Thymus (tissue), 14 donors: ENCODE measurements at places on chromosomes 12 and 14.

DNA sequence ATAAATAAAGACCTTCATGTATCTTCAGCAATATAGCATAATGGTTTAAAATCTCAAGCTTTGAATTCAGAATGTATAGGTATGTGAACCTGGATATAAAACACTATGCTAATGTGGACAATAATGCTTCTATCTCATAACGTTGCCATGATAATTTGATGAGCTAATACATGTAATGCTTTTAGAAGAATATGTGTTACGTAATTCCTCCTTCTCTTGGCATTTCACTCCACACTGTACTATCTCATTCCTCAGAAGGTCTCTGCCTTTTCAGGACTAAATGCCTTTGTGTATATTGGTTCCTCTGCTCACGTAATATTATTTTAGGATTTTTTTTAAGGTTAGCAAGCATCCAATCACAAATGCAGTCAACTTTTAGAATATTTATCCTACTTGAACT lies 86.5 kb downstream of the FOXA1 start:
- no peak for DNase-seq

GRCh38 chr14:34060651-34060999 lies 109.8 kb upstream of the EGLN3 start:
- DNase-seq, result peak; percentile 53

GRCh38 chr12:28711421-28711820 lies 437.7 kb upstream of the FAR2 start:
- DNase-seq, result no peak

- no peak for DNase-seq
Measured at GRCh38 chr12:112341046-112341825, 41.0 kb downstream of the HECTD4 start.

GRCh38 chr14:76292561-76292960 lies 83.4 kb upstream of the ESRRB start:
- no peak for DNase-seq

DNA sequence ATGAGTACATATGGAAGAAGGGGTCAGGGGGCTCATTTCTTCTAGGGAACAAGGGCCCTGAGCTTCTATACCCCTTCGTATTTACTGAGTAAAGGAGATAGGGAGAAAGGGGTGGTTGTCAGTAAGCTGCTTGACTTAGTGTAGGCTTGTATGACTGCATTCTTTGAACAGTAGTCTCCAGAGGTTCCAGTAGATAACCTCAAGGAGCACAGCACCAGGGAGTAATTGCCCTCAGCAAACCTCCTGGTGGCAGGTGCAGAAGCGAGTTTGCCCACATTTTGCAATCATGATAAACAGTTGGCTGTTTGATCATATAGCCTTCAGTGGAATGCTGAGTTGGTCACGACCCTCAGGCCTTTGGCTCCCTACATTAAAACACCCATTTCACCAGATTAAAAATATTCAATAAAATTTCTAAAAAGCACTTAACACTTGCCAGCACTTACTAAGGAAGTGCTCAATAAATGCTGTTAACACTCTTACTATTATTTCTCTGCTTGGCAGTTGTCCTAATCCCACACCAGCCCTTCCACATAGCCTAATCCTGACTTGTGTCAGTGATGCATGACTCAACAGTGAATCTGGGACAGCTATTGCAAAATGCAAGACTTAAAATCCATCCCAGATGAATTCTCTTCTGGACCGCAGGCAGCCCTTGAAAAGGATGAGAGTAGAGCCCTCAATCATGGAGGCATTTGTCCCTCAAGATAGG lies 3.7 kb upstream of the DHRS4L2 start:
- DNase-seq, result no peak

DNA sequence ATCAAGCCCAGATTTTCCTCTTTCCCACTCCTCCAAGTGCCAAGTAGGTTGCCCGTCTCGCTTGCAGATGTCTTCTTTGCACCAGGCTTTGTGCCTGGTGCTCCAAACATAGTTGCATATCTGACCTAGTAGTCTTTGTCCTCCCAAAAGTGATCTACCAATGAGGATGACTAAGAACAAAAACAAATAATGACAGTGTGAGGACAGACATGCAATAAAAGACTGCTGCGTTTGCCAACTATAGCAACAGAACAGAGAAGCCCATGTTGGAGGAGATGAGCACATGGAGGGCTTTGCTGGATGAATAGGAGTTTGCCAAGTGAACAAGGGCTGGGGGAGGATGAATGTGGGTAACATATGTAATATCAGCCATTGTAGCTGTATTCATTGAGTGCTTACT lies 15.6 kb downstream of the DTX1 start:
- DNase-seq, result no peak

GRCh38 chr12:5013266-5013730 lies 30.4 kb upstream of the KCNA5 start:
- no peak for DNase-seq

- DNase-seq, result no peak
Measured at GRCh38 chr14:101454229-101454628, 107.1 kb upstream of the DIO3 start.

DNA sequence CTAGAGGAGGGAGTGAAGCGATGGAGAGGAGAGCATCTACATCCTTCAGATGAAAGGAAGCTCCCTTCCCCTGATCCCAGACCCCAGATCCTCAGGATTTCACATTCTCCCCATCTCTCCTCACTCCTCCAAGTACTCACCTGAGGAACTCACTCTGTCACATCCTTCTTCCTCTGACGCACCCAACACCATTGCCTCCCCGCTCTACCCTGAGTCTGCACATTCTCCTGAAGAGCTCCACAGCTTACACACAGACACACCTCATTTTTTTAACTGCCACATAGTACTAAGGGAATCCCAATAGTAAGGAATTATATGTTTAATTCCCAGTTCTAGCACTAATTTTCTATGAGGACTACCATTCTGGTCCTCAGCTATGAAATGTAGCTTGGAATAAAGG lies 16.3 kb upstream of the METTL17 start:
- no peak for DNase-seq

- DNase-seq, result peak; percentile 67
Measured at GRCh38 chr12:120583478-120584030, 2.4 kb upstream of the POP5 start.

DNA sequence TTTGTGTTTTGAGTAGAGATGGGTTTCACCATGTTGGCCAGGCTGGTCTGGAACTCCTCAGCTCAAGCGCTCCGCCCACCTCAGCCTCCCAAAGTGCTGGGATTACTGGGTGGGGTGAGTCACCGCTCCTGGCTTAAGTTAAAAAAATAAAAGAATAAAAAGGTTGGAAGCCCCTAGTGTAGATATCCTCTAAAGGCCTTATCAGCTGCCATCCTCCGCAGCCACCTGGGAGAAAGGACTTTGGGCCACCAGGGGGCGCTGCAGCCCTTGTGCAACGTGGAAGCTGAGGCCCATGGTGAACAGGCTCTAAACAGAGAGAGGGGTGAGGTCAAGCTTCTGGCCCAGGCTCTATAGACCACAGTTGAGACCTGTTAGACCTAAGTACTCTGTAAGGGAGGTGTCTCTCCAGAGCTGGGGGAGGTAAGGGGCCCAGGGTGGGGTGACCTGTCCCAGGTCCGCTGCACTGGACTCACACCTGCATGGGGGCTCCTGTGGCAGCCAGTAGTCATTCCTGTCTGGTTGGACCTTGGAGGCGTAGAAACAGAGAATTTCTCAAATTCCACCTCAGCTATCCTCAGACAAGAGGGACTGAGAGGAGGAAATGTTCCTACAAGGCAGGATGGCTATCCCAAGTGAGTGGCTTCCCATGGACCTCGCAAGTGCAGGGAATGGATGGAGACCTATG lies 14.0 kb upstream of the RACGAP1 start:
- peak; percentile 72 for DNase-seq

DNA sequence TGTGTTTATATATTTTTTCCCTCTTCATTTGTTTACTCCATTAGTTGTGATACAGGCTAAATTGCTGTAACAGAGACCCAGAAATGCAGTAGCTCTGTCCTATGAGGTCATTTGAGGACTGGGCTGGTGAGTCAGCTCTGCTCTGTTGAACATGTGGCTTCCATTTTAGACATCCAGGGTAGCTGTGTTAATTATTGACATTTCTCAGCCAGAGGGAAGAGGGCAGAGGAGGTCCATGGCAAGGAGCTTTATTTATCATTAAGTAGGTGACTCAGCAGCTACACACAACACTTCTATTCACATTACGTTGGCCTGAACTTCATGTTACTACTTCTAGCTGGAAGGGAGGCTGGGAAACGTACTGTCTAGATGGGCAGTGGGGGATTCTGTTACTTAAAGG lies 85.4 kb downstream of the PTCSC3 start:
- no peak for DNase-seq

- no peak for DNase-seq
Measured at GRCh38 chr14:54529811-54530210, 20.1 kb downstream of the CGRRF1 start.

GRCh38 chr12:66025477-66025876 lies 105.1 kb downstream of the LLPH start:
- DNase-seq, result no peak

DNA sequence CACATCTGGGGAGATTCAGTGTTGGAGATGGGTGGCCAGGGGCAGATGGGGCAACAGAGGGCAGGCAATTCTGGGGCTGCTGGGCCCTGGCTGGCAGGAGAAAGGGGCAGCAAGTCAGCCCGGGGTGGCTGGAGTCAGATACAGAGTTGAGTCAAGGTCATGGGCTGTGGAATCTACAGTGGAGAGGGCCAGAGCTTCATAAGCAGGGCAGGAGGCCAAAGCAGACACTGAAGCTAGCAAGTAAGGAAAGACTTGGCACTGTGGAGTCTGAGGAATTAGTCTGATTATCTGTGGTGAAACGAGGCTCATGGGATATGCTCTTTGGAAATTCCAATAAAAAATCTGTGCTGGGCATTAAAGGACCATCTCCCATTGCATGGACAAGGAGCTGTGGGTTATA lies 95.5 kb downstream of the TMX1 start:
- DNase-seq, result no peak

DNA sequence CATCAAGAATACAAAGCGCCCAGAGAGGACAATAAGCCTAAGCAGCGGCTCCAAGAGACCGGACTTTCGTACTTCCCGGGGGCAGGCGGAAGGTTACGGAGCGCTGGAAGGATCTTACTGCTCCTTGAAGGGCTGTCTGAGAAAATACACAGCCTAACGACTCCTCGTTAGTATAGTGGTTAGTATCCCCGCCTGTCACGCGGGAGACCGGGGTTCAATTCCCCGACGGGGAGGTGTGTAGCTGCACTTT lies 12.1 kb upstream of the TMPO start:
- peak; percentile 88 for DNase-seq

DNA sequence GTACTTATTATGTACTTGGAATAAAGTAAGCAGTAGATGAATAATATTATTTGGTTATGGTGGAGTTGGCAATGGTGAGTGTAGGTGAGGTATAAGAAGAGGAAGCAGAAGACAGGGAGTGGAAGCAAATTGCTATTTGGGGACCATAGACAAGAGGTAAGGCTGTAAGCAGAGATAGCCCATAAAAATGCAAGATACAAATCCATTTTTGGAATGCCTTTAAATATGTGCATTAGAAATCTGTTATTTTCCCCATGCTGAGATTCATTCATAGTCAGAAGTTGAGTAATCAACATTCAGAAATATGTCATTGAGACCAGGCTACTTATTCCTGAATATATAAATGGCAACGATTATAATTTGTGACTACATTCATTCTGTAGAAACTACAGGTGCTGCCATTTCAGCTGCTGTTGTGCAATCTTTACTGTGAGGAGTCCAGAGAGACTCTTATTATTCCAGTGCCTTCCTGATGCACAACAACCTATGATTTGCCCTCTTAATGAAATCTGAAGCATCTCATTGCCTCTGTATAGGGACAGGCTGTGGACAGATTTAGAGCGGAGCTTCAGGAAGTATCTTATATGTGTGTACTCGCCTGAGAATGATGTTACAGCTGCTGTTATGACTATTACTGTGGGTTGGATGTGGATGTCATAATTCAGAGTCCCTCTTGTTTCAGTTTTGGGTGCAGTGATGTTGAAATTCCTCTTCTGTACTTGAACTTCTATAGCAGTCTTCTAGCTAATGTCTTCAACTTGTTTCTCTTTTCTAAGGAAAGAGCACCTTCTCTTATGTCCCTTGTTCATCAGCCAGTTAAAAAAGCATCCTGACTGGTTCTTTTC lies 173.8 kb downstream of the NAV3 start:
- DNase-seq, result no peak

DNA sequence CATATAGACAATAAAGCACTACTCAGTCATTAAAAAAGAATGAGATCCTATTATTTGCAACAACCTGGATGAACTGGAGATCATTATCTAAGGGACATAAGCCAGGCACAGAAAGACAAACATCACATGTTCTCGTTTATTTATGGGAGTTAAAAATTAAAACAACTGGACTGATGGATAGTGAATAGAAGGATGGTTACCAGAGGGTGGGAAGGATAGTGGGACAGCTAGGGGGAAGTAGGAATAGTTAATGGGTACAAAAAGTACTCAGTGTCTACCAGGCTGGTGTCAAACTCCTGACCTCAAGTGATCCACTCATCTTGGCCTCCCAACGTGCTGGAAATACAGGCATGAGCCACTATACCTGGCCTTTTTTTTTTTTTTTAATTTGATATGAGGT lies 56.7 kb upstream of the KTN1 start:
- DNase-seq, result no peak

DNA sequence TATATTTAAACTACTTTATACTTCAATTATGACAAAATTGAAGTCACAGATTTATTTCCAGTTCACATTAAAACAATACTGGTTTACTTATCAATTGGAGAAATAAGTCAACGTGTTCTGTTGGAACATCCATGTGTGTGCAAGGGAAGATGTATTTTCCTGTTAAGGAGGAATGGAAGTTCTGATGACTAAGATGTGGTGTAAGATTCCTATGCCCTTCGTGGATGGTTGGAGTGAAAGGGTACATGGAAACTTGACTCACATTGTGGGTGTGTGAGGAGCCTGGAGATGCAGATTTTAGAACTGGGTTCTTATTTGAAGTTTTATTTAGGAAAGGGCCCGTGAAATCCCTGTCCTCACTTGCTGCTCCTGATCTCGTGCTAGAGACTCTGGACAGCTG lies 95.3 kb downstream of the CATSPERB start:
- no peak for DNase-seq

DNA sequence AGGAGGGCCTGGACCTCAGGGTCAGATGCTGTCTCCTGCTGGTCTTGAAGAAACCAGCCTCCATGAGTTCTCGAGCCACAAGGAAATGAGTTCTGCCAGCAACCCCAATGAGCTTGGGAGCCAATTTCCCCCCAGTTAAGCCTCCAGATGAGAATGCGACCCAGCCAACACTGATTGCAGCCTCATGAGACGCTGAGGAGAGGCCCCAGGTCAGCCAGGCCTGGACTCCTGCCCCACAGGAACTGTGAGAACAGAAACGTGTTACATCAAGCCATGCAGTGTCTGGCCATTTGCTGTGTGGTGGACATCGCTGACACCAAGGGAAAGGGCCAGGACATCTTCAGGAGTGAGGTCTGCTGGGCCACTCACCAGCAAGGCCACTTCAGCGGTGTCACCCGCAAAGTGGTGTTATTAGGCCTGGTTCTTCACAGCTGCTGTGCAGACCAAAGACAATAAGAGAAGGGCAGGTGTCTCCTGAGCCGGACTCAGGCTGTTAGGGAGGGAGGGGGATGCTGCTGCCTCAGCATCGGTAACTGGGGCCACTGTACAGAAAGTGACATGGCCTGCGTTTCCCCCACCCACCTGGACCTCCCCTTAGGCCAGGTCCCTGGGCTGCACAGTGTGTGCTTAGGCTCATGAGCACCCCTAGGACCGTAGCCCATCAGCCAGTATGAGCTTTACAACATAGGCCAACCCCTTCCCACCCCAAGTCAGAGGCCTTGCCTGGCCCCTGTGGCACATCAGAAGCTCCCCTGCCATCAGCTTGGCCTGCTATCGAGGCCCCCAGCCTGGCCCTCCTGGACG lies 272.4 kb upstream of the RTL1 start:
- no peak for DNase-seq

GRCh38 chr12:64147875-64148274 lies 74.2 kb downstream of the KICS2 start:
- DNase-seq, result no peak

- no peak for DNase-seq
Measured at GRCh38 chr14:31441273-31442111, 15.8 kb downstream of the DTD2 start.
